Umbilical cord (tissue), 2 donors: ENCODE measurements at places on chromosomes 5 and 9. TPM values are rescaled to one million over a fixed set of nuclear protein-coding genes. Genes with fewer than 3 reads are reported as not detected.

DNA sequence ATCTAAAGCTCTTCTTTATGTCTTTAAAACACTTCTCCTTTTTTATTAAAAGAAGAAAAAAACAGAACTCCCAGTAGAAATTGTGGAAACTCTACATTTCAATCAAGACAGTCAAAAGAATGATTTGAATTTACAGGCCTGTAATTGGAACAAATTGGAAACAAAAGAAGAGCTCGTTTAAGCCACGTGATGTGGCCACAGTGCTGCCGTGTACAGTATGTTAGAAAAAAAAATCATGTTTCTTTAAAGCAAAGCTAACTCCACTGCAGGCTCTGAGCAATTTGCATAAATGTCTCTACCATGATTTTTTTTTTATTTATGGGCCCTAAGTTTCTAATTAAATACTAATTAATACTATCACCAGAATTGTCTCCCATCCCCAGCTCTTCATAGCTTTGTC is 325.6 kb downstream of the ZSWIM6 start:
- DNase-seq = no peak

DNA sequence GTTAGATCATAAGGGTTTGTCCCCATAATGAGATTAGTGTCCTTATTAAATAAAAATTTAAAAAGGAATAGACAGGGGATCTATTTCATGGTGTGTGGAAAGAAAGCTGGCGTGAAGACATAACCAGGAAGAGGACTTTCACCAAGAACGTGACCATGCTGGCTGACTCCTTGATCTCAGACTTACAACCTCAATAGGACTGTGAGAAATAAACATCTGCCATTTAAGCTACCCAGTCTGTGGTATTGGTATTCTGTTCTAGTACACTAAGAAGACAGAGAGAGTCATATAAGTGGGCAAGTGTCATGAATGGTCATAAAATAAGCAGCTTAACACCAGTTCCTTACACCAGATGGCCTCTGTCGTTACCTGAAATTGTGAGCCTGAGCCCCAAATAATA is 259.4 kb upstream of the CCNG1 start:
- DNase-seq = no peak

DNA sequence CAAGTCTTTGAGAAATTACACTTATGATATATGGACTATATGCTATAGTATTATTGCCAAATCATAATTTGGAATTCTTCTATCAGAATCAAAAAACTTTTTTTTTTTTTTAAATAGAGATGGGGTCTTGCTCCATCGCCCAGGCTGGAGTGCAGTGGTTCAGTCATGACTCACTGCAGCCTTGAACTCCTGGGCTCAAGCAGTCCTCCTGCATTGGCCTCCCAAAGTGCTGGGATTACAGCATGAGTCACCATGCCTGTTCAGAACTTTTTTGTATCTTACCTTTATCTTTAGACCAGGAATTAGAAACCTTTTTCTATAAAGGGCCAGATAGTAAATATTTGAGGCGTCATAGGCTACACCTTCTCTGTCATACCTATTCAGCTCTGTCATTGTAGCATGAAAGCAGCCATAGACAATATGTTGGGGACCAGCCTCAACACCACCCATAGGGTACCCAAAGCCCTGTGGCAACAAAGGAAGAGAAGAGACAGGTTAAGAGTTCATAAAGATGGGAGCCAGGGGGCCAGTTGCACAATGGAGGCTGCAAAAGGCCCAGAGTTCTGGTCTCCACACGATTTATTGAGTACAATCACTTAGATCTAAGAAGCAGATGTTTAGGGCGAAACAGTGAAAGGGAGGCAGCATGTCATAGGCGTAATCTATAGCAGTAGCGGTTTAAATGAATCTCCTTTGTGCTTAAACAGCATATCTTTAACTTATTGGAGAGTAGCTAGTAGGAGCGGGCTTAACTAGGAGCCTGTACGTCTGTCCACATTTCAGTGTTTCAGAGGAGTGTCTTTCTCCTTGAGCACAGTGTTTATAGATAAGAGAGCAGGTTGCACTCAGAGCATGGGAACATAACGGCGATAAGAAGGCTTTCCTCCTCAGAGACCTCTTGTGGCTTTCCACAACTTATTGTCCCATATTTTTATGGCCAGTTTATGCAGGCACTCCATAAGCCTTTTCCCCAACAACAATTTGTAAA is 12.5 kb downstream of the ECM2 start:
- DNase-seq = no peak

- no peak for DNase-seq
Measured at GRCh38 chr5:58932057-58932612, 349.3 kb downstream of the RAB3C start.

Gene ANKRD18B
- 5.3 TPM for total RNA-seq

Gene WDR38
- total RNA-seq = not detected

DNA sequence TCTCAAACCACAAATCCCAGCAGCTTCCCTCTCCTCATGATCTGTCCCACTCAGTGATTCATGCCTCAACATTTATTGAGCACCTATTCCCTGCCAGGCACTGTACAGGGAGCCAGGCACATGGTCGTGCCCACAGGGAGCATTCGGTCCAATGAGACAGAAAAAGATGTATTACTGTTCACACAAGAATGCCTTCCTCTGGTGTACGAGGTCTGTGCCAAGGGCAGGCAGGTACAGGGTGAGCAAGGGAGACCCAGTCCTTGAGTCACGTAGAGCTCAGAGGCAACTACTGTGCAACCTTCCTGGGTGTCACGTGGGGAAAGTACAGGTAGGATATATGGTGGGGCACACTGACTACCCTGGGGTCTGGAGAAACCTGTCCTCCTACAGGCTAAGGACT is 4.6 kb downstream of the CNTFR start:
- DNase-seq = no peak

Gene TEK
- 28.6 TPM for total RNA-seq

DNA sequence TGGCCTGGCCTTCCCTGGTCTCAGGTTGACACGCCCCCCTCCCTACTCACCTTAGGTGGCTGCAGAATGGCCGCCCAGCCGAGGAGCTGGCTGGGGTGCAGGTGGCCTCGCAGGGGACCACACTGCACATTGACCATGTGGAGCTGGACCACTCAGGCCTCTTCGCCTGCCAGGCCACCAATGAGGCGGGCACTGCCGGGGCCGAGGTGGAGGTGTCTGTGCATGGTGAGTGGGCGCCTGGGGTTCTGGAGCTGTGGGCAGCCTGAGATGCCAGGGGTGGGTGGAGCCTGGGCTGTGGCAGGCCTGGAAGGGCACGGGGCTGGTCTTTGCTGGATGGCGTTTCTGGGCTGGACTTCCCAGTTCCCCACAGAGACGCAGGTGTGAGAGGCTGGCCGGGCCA is 88.7 kb upstream of the ASS1 start:
- no peak for DNase-seq
